ENCODE measurements at places on chromosomes 6 and 20.

DNA sequence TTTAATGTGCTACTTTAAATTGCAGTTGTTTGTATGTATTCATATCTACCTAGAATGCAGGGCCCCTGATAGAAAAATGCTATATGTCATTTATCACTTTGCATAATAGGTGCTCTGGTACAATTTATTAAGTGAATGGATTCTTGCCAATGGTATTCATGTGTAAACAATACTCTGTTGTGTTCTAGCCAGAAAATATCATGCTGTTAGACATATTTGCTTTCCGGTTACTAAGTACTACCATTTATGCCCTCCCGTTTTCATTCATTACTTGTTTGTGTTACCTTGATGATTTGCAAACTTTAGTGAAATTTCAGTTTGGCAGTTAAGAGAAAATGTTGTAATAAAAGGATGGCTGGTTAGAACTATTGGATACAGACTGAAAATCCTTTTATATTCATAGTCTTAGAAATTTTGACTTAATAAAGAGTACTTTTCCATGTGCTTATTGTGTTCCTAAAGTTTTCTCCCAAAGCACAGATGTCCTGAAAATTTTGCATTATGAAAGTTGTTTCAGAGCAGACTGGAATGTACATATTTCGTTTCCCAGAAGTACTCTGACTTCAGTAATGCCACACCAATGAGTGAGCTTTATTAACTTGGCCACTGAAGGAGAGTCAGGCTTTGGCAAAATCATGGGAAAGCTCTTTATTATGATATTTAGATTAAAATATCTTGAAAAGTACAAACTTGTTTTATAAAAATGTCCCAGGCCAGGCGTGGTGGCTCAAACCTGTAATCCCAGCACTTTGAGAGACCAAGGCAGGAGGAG lies 31.5 kb downstream of the RPF2 start:
- DNase-seq: no peak

- no peak for DNase-seq
These were observed 60.5 kb downstream of the GMDS start for GRCh38 chr6:2184700-2185455.

GRCh38 chr6:163398815-163399214 lies 15.7 kb upstream of the QKI start:
- DNase-seq: no peak

DNA sequence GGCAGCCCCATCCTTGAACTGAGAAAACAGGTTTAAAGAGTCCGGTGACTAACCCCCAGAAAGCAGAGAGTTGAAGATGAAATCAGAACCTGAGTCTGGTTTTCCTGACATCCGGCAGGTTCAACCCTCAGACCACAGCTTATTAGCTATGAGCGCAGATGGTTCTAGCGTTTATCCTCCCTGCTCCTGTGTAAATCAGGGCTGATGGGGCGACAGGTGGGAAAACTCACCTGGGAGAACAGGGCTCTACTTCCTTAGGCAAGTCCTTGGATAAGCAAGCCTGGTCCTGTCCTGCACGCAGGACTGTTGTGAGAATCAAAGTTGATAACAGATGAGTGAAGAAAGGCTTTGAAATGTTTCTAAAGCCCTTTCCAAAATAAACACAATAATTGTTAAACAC lies 31.4 kb downstream of the GHRH start:
- no peak for DNase-seq

- no peak for DNase-seq
These were observed 149.9 kb downstream of the MMS22L start for GRCh38 chr6:97133067-97133466.

GRCh38 chr6:68343901-68344300 lies 291.2 kb upstream of the ADGRB3 start:
- DNase-seq: no peak

DNA sequence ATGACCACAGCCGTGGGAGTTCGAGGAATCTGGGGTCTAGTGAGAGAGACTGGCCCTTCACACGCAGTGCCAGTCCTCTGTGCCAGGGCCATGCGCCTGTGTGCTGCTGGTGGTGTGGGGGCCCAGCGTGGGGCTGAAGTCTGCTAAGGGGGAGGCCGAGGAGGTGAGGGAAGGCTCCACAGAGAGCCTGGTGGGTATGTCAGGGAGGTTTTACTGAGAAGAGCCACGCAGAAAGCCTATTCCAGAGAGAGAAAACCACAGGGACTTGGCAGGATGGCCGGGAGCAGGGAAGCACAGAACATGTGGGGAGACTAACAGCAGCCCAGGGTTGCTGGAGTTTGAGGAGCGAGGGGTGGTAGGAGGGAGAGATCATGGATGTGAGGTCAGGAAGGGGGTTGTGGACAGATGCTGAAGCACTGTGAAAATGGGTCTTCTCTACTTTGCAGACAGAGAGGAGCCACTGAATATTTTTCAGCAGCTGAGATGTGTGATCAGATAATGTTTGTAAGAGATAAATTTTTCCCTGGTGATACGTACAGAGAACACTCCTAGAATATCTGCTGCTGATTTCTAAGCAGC lies 35.3 kb downstream of the DUSP22 start:
- no peak for DNase-seq

GRCh38 chr6:71457929-71458328 lies 169.3 kb downstream of the OGFRL1 start:
- no peak for DNase-seq

- DNase-seq: no peak
These were observed 117.0 kb upstream of the KCNK16 start for GRCh38 chr6:39439342-39440038.

- DNase-seq: no peak
These were observed 8.4 kb downstream of the ENTPD6 start for GRCh38 chr20:25203871-25204320.

- DNase-seq: no peak
These were observed 7.1 kb downstream of the CD93 start for GRCh38 chr20:23079016-23079351.

DNA sequence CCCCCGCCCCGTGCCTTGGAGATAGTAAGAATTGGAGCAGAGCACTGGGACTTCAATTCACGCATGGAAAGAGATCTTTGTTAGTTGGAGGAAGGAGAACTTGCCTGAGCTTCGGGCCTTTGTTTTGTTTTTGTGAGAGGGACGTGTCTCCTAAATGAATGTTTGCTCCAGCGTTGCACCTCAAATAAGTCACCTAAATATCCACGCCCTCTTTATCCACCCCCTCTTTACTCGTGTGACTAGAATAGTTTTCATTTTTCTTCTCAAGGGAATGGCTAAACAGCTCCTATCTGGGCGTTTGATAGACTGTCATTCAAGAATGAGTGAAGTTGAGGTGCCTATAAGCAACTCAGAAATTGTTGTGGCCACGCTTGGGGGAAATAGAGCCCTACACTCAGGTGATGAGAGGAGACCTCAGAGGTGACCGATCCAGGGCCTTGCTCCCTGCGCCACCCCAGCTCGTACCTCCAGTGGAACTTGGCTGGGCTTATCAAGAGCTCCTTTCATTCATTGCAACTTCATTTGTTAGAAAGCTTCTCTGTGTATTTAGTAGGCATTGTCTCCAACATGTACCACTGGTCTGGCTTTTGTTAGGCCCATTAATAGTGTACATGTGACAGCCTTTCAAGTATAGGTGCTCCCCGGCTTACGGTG lies 861 bp downstream of the PCMTD2 start:
- DNase-seq: peak; percentile 54

GRCh38 chr6:117515326-117515725 lies 32.9 kb downstream of the DCBLD1 start:
- no peak for DNase-seq

DNA sequence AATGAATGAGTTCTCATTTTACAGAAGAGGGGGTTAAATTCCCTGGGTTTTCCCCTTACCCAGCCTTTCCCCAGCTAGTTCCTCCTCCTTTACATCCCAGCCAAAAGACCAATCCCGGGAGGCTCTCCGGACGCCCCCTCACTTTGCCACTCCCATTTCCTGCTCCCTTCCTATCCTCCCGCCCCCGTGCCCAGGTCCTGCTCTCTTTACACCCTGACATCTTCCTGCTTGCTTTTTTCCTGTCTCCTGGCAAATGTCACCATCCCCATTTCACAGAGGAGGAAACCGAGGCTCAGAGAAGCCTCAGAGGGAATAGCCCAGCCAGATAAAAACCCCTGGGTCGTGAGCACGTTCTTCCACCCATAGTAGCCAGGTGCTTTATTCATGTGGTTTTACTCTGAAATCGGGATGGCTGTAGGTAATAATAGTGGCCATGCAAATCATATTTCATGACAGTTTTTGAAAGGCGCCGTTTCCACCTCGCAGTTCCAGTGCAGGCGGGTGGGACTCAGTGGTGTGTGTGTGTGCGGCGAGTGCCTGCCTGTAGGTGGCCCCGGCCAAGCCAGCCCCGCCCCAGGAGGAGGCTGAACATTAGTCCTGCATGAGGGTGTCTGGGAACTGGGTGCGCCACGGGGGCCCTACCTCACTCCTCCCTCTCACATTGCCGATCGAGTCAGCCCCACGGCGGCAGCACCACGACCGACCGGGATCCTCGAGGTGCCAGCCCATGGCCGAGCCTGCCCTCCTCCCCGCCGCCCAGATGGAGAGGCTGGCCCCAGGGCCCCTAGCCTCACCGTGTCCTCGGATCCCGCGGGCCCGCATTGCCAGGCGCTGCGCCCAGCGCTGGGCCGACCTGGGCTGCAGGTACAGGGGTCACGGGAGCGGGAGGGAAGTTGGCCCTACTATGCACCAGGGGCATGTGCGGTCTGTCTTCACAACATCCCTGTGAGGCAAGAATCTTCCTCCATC lies at the start of gene ARHGAP40:
Gene ARHGAP40 (plus strand): TSS at position 594 of the 969 bp plus-strand sequence.
- no peak for DNase-seq

DNA sequence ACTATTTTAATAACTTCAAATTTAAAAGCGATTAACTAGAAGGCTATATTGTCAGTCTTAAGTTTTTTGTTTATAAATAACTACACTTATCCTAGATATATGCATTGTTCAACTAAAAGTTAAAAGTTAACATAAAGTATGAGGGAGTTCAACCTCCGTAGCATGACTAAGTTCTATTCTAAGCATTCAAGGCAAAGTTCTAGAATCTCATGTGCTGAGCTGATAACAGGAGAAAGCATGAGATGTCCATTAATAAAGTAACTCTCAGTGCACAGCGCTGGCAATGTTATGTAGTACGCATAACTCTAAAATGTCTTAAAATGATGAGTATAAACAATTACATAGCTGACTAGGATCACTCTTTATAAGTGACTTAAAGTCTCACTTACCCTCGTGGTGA lies 264.8 kb downstream of the RNGTT start:
- DNase-seq: no peak

DNA sequence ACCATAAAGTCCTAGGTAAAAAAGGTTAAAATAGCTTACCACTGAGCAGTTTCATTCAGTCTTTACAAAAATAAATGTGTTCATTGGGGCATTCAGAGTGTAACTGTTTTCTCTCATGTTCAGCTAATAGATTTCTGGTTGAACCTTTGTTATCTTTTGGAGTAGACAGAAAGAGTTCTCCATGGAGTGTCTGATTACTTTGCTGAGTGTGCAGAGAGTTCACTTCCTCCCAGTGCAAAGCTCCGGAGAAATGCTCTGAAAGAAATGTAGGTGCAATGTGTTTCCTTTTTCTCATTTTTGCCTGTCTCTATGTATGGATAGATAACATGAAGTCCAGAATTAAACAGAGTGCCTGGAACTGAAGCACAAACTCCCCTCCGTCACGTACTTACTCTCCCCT lies 52.6 kb downstream of the JAG1 start:
- DNase-seq: no peak

DNA sequence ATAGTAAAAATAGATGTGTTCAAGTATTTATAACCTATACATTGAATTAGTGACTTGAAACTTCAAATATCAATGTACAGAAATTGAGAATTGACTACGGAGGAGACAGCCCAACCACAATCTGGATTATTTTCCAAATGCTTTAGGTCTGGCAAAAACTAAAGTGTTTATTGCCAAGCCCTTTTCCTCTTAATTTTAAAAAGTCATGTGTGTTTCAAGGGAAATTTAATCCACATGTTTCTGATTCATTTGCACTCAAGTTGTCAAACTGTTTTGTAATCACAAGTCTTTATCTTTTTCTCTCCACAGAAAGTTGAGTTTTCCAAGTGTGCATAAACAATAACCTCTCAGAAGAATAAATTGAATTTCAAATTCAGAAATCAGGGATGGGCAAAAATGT lies 350.8 kb upstream of the RSPO3 start:
- DNase-seq: no peak

DNA sequence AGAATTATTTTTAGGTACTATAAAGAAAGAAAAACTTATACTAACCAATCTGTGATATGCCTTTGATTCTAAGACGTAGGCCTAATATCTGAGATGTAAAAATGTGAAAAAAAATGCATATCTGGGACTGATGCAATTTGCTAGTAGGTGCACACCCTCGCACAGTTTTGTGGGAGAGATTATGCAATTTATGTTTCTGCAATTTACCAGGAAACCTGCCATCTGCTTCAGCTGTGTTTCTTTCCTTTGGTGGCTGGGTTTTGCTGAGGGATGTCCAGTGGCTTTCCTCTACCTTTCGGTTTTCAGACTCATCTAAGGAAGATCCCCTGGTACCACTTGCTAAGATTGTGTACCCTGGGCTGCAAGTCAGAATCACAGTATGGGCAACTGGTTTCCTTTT lies 186.9 kb downstream of the ZFP64 start:
- no peak for DNase-seq

GRCh38 chr6:130779658-130780033 lies 47.6 kb upstream of the SMLR1 start:
- no peak for DNase-seq

DNA sequence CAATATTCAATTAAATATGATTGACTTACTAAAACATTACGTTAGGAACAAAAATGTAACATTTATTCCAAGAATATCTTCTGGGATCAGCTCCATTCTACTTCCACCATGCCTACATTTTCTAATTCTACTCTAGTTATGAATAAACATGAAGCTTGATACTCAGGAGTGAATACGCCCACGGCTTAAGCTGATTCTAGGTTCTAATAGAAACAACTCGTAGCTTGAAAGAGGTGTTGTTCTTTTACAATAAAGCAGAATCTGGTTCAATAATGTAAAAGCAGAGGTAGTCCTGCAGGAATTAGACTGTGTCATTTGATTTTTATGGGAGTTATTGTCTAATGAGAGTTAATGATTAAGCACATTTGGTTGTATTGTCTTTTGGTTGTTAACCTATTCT lies 107.3 kb upstream of the OLIG3 start:
- DNase-seq: no peak

- DNase-seq: no peak
These were observed 50.6 kb downstream of the LAMA4 start for GRCh38 chr6:112203577-112204349.

DNA sequence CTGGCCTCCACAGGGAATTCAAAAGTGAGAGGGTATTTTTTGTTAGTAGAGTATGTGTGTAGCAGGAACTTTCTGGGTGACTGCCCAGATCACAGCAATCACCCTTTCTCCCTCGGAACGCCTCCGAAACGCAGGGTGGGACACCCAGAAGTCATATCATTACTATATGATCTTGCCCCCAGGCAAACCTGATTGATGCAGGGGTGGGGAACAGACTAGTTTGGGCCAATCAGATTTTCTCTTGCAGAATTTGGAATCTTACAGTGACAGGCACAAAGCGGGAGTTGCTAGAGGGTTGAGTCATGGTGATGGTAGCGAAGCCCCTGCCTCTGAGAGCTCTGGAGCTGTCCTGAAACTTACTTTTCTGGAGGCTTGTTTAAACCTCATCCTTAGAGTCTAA lies 16.5 kb upstream of the RPN2 start:
- DNase-seq: no peak

GRCh38 chr6:14863902-14864850 lies 381.7 kb upstream of the JARID2 start:
- DNase-seq: no peak

All from hematopoietic multipotent progenitor cell treated with erythropoietin and hydrocortisone succinate and interleukin-3 and kit ligand, for 17 days (in vitro differentiated cells).